ENCODE measurements at places on chromosomes 5 and 9.

- DNase-seq = no peak
These were observed 125.7 kb downstream of the FBN2 start for GRCh38 chr5:128412145-128412930.

DNA sequence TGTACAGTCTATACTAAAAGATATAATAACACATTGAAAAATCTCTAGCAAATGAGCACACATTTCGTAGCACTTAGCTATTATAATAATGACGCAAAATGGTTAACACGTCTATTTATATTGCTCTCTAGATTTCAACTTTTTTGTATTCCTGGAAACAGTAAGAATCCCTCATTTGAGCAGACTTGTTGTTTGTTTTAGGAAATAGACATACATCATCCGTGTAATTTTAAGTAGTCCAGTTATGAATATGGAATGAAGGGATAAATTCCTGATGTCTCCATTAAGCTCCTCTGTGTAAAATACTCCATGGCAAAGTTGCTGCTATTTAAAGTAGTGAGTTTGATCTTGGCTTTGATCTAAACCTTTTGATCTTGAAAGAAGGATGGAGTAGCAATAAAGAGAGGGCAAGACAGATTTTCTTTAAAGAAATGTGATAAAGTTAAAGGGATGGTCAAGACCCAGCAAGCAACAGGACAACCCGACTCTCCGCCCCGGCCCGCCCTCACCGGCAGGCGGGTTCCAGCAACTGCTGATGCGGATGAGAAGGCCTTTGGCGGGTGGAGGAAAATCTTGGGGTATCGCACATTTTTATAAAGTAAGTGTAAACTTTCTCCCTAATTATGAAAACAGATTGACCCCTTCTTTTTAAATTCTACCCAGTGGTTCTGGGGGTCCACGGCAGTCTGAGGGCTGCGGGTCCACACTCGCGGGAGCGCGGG lies 277.4 kb downstream of the AOPEP start:
- DNase-seq = no peak

DNA sequence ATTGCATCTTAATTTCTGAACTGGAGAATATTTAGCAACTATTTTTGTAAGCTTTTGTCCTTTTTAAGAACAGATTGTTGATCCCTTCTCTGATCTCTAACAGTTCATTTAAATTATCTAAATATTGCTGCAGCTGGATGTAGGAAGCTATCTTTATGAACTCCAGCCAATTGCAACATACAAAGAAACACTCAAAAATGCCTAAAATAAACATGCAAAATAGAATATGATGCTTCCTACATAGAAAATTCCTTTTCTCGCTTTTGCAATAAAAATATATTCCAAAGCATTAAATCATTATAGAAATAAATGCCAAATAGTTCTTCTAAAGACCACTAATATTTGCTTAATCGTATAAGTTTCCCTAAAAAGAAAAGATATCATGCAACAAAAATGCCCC lies 218.6 kb downstream of the LURAP1L start:
- no peak for DNase-seq

DNA sequence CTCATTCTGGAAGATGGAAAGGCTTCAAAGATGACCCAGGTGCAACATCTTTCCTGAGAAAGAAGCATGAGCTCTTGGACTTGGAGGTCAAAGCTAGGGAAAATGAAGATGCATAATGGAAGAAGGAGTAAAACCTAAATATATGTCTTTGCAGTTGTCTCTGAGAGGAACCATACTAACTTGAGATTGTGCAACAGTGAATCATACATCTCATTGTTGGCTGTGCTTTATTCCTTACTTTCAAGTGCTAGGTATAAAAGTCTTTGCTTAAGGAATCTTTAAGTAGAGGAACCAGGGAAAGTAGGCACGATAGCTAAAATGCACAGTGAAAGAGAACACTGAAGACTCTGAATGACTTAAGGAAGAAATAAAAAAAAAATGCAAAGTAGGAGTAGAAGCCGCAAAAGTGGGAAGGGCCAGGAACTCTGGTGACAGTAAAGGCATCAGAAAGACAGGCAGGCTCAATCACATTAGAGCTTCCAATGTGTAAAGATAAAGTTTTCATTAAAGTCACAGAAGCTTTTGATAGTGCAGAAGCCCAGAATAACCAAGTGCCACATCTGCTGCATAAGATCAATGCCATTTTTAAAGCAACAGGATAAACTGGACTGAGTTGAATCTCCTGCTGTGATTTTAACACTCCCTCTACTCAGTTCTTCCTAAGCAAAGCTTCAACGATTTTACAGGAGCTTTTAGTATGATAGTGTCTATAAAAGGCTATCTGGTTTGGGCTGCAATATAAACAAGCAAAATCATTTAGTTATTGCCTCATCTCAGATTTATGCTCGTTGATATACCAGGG lies 432.3 kb upstream of the EDIL3 start:
- no peak for DNase-seq

DNA sequence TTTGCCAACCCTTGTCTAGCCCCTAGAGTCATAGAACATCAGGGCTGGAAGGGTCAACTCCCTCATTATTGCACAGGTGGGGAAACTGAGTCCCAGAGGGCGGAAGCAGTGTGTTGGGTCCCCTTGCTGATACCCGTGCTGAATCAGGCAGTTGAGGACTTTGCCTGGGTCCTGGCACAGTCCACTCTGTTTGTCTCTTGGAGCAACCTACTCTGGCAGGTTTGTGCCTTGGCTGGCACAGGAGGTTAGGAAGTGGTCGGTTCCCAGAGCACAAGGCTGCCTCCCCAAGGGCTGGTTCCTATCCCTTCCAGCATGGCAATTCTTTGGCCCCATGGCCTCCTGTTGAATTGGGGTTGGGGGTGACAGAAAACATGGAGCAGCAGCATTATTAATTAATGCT lies 94.5 kb upstream of the SHB start:
- DNase-seq = no peak

DNA sequence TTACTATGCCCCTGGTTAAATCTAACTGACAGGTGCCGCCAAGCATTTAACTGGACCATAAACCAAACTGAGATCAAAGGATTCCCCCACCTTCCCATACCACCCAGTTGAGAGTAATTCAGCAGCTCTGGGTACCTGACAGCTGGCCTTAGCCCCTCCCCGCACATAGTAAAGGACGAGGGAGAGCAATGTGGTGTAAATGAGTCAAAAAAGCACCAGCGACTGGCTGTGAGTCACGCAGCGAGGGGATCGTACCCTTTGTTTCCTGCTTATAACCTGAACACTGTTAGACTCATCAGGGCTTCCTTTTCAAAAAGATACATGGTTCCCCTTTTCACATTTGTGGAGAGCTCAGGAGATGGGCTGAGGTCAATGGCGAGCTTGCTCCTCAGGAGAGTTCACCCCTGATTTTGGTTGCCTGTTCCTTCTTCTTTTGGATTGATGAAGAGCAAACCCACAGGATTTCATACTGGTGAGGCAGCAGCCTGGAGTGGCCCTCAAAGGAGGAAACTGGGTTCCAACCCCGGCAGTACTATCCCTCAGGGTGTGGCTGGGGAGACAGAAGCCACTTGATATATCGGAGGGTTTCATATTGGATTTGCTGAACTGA lies 71.5 kb downstream of the ANKRD33B start:
- DNase-seq = peak; percentile 66

DNA sequence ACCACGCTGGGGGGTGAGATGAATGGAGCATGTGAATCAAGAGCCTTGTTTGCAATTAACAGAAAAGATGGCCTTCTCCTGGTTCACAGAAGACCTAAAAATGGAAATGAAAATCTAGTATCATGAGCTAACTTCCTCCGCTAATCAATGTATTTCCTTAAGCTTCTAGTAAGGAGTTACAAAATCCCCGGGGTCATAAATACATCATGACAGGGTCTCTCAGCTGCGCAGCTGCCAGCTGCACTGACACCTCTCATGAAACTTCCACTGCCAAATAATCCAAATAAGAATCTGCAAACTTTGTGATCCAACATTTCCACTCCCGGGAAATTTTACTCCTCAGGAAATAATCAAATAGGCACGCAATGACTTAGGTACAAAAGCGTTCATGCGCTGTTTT lies 11.9 kb downstream of the MYO10 start:
- DNase-seq = no peak

GRCh38 chr5:162641142-162641813 lies 573.7 kb downstream of the GABRG2 start:
- no peak for DNase-seq

DNA sequence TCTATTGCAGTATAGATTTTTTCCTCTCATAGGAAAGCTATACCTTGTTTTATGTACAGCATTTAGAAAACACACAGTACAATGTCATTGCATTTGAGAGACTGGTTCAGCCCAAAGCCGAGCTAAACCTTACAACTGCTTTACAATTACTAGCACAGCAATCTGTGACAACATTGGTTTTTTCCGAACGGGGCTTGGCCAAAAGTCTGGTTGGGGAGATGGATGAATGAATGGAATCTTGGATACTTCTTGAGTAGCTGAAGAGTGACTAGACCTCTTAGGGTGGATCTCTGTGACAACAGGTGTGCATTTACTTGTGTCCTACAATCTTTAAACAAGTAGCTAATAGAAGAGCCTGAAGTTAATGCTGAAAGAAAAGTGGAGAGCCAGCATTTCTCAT lies 1.2 kb downstream of the SGCD start:
- no peak for DNase-seq

DNA sequence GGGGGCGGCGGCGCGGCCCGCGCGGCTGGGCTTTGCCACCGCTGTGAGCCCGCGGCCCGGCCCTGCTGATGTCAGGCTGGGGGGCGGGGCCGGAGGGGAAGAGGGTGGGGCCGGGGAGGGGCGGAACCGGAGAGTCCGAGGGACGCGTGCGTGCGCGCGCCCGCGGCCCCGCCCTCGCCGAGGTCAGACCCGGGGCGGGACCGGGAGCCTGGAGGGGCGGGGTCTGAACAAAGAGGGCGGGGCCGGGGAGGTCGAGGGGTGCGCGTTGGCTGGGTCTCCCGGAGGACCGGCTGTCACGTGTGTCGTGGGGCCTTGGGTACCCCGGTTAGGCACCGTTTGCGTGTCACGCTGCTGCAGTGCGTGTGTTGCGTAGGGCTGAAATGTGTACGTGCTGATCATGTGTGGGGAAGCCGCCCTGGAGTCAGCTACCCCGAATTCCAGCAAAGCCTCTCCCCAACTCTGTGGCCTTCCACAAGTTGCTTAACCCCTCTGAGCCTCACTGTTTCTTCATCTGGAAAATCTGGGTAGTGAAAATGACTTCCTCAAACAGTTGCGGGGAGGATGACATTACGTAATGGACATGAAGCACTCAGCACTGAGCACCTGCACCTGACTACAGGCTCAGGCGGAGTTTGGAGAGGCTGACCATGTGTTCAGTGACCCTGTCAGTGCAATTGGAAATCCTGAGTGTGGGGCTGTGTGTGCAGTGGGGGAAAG lies at the start of gene RALGDS:
Gene RALGDS (minus strand): TSS at position 43 of the 717 bp plus-strand sequence. CDS start 86 bp downstream, outside the sequence.
- DNase-seq = peak; percentile 85

- no peak for DNase-seq
These were observed 54.2 kb upstream of the PAM start for GRCh38 chr5:102700916-102701315.

DNA sequence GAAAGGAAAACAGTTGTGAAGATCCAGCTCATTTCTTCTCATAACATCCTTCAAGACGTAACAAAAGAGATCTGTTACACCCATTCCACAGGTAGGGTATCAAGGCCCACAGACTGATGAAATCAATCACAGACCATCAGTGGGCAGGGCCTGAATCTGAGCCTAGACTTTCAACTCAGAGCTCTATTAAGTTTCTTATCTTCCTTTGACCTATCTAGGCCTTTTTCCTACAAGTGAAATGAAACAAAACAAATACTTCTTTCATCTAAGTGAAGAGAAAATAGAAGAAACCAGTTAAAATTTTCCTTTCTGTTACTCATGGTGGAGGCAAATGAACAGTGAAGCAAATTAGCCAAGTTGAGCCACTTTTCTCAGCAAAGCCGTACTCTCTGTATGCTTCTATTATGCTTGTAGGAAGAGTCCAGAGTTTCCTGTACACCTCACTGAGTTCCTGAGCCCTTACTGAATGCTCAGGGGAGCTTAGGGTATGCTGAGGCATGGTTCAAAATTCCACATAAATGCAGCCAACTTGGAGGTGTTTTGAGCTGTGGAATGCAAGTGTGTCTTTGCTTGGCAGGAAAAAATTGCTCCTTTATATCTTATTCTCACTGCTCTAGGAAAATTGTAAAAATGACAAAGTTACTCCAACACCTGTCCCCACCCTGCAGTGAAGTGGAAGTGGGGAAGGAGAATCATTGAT lies 91.9 kb downstream of the FEM1C start:
- no peak for DNase-seq

DNA sequence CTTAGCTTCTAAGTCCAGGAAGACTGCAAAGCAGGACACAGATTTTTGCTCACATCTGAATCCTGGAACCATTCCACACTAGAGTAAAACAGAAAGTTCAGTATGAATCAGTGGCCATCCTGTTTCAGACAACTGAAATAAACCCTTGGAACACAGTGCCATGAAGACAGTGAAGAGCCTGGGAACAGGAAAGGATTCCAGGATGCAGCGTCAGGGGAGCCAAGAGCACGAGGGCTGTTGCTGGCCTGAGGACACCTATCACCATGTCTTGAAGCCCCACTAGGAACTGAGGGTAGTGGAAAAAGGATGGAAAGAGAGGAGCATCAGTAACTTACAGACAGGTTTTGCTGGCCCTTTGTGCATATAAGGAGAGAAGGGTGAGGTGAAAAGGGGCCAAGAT lies 115.3 kb upstream of the FSTL4 start:
- no peak for DNase-seq

DNA sequence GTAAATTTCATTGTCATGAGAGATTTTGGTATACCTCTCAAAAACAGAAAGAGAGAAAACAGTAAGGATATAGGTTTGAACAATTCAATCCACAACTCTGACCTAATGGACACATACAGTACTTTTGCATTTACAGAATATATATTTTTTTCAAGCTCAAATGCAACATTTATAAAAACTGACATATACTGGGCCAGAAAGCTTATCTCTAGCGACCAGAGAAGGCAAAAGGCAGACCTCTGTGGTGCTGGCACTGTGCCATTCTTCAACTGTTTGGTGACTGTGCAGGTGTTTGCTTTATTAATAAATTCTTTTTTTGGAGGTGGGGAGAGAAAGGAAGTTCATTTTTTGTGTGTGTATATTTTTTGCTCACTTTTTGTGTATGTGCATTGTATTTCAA lies 6.0 kb upstream of the PLAC8L1 start:
- DNase-seq = no peak

GRCh38 chr5:173331287-173331686 lies 3.1 kb upstream of the STC2 start:
- no peak for DNase-seq

DNA sequence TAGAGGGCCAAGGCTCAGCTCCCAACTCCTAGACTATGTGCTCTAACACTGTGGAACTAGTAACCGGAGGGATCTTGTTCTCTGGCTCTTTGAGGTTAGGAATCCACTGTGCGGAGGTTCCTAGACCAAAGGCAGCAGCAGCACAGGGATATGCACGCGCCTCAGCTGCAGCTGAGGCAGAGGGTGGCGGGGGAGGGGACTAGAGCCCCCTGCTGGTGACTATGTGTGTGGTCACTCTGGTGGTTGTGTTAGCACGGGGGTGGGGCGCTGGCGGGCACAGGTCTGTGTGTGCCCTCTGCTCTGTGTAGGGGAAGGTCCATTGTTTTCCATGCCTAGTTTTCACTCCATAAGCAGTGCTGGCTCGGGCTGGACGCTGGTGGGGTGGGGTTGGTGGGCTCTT lies 458.0 kb upstream of the IZUMO3 start:
- no peak for DNase-seq

Measured in CD4-positive, alpha-beta T cell treated with Interleukin-4 for 4 hours (primary cell).